Activated T-cell treated with anti-CD3 and anti-CD28 coated beads for 4 hours (primary cell): ENCODE measurements at places on chromosomes 12 and 14.

GRCh38 chr14:74961238-74961911 is 6.0 kb upstream of the PGF start:
- no peak for DNase-seq

GRCh38 chr12:39443929-39444209 is 949 bp upstream of the KIF21A start:
- no peak for DNase-seq

- no peak for DNase-seq
Measured at GRCh38 chr12:47141459-47141858, 61.7 kb upstream of the AMIGO2 start.

DNA sequence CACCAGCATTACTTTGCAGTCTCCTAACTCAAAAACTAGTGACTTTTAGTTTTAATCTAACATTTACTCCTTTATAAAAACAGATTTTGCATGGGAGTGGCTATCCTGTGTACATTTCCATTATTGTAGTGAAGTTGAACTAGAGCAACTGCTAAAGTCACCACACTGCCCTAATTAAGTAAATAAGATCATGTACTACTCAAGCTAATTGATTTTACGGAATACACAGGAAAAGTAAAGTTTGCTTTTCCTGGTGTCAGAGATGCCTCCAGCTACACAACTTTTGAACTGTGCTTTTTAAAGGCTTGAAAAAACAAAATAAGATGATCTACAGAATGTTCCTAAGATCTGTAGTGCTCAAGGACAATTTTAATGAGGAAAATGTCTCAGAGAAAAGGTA is 50.4 kb upstream of the ATP2A2 start:
- no peak for DNase-seq

- no peak for DNase-seq
Measured at GRCh38 chr12:19572920-19573558, 133.7 kb downstream of the AEBP2 start.

DNA sequence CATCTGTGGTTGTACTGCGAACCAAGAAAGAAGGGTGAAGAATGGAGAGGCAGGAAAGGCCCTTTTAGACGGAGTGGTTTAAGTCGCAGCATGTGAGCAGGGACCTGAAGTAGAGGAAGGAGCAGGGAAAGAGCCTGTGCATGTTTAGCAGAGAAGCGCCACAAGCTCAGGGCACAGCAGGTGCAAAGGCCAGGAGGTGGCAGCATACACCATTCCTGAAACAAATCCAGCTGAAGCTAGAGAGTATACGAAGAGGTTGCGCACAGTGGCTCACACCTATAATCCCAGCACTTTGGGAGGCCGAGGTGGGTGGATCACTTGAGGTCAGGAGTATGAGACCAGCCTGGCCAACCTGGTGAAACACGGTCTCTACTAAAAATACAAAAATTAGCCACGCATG is 49.9 kb downstream of the HELB start:
- DNase-seq: no peak
